ENCODE measurements at places on chromosomes 4 and X.

DNA sequence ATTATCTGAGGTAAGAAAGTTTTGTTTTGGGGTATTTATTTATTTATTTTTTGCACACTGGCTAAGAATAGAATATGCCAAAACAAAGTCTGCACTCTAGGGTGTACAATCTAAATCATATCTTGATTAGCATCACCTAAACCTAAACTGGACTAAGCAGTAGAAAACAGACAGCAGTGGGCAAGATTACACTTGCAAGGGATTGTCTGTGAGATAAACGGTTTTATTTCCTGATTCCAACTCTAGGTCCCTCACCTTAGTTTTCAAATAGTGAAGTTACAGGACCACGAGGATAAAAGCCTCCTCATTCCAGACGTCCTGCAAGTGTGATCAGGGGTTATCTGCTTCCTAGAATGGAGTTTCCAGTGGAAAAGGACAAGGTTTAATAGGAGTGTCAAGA lies 86.1 kb downstream of the SH3RF1 start:
- no peak for DNase-seq

GRCh38 chrX:154022108-154022507 lies 2.4 kb upstream of the IRAK1 start:
- no peak for DNase-seq

DNA sequence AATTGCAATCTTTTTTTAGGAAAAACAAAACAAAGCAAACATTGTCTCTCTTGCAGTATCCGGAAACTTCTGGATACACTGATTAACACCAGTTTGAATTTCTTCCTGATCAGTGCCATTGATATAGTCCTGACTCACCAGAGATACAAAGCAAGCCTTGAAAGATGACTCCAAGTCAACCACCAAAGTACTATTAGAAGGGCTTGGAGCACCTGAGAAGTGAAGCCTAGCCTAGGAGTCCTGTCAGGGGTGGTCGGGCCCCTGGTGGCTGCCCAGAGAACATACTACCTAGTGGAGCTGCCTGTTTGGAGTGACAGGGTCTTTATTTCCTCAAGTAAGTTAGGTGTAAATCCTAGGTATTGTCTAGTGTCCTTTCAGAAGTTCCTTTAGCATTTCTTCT lies 593.2 kb downstream of the ZNF674 start:
- no peak for DNase-seq

DNA sequence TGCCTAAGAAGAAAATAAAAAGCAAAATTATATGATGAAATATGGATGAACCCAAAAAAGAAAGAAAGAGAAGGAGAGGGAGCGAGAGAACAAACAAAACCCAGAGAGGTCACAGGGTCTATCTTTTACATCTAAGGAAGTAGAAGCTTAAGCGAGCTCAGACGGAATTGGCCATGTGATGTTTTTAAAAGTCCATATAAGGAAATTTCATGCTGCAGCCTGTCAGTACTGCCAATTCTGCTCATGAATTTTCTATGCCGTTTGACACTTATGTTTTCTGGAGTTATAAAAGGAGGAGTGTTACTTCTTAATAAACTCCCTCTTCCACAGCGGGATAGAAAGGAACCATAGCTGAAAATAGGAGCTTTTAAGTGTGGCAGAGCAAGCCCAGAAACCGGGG lies 32.9 kb upstream of the DCX start:
- DNase-seq = no peak

GRCh38 chr4:156547891-156548290 lies 423.7 kb downstream of the PDGFC start:
- no peak for DNase-seq

DNA sequence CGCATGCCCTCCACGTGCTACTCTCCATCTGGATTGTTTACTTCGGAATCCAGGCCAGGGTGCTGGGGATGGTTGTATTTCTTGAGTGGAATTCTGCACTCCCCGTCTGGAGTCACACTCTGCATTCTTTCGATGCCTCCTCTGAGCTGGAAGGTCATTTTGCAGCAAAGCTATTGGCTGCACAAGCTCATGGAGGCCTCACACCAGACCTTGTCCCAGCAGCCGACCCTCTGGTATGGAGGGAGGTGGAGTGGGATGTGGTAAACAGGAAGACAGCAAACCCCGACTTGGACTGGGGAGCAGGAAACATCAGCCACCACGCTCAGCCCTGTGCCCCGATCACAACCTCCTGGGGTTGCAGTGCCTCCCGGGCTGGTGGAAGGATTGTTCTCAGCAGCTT lies 225.3 kb upstream of the LNX1 start:
- DNase-seq = no peak

DNA sequence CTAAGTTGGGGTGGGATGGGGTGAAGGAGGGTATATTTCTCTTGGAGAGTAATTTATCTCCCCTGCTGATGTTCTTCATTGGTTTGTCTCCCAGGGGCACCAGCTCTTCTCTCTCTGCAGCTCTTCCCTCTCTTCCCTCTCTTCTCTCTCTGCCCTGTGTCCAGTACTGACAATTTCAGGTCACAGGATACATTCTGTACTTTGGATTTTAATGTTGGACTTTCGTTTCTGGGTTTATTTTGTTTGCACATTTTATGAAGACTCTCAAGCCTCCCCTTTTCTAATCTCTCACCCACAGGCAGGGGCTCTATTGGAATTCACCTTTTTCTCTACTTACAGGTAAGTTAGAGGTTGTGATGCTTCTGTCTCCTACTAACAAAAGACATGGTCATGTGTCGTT lies 165.5 kb downstream of the CPEB2 start:
- DNase-seq = no peak

DNA sequence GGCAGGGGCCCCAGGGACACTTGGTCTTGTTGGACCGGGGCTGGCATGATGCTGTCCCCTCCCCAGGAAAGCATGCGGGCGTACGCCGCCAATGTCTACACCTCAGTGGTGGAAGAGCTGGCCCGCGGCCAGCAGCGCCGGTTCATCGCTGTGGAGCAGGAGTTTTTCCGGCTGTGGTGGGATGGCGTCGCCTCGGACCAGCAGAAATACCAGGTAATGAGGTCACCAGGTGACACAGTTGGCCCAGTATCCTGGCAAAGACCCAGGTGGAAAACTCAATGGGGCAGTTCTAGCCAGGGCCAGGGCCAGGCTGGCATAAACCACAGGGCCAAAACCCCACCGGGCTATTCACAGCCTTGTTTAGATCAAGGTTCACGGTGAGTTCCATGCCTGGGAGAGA lies 1.5 kb downstream of the MAN2B2 start:
- no peak for DNase-seq

- DNase-seq = no peak
Observed at GRCh38 chr4:124947622-124948265, 235.2 kb upstream of the ANKRD50 start.

GRCh38 chrX:87924619-87925018 lies 407.0 kb downstream of the KLHL4 start:
- DNase-seq = no peak

DNA sequence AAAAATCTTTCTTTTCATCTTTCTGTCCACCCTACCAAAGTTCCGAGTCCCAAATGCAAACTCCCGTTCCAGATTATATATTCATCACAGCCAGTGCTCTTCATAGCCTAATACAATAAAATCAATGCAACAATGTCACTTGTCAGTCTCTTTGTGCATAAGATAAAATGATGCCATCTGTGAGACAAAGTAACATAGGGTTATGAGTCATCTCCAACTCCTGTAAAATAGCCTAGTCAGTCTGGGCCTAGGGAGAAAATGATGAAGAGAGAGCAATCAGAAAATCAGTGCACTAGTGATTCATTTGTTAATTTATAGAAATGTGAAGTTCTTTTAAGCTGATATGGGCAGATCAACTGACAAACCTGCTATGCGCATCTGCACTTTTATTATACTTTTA lies 689.1 kb upstream of the DIAPH2 start:
- DNase-seq = no peak

DNA sequence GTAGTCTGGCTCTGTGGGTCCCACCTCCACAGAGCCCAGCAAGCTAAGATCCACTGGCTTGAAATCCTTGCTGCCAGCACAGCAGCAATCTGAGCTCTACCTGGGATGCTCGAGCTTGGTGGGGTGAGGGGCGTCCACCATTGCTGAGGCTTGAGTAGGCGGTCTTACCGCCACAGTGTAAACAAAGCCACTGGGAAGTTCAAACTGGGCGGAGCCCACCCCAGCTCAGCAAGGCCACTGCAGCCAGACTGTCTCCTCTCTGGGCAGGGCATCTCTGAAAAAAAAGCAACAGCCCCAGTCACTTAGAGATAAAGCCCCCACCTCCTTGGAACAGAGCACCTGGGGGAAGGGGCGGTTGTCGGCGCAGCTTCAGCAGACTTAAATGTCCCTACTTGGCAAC lies 243.2 kb upstream of the POF1B start:
- DNase-seq = no peak

DNA sequence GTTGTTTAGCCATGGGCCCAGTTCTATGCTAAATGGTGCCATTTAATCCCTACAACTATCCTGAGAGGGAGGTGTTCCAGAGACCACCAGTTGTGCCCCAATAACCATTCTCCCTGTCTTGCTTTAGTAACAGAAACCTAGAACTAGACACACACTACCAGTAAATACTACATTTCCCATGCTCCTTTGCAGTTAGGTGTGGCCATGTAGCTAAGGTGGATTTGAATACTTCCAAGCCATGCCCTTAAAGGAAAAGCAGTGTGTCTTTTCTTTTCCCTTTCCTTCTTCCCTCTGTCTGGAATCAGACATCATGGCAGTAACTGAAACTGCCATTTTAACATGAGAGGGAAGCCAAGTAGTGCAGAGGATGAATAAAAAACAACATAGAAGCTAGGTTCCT lies 90.9 kb upstream of the TMEM33 start:
- DNase-seq = no peak

GRCh38 chr4:81606801-81607501 lies 135.2 kb upstream of the RASGEF1B start:
- DNase-seq = no peak

DNA sequence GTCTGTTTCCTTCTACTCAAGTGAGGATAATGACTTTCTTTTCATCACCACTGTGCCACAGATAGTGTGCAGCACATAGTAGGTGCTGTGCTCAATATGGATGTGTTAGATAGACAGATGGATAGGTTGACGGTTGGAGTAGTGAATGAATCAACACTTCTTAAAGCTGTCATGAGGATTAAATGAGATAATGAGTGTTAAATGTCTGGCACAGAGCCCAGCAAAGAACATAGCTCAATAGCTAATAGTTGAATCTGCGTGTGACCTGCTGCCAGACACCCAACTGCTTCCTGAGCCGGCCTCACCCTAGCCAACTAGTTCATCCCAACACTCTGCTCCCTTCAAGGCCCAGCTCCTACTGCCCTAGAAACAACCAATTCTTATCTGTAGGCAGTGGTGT lies 67.7 kb upstream of the PJA1 start:
- DNase-seq = no peak

GRCh38 chrX:153600032-153600373 lies 1.1 kb upstream of the CCNQ start:
- no peak for DNase-seq

DNA sequence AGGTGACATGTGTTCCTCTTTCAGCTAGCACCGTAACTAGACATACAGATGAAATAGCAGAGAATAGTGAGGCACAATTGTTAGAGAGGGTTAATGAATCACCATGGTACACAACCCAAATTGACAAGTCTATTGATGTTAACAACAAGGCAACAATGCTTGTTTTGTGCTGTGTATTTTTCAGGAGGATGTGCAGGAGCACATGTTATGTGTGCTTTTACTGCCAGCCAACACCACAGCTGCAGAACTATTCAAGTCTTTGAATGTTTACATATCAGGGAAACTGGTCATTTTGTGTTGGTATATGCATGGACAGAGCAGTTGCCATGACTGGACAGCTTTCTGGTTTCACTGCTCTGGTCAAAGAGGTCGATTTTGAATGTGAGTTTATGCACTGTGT lies 32.8 kb downstream of the STBD1 start:
- DNase-seq = no peak

DNA sequence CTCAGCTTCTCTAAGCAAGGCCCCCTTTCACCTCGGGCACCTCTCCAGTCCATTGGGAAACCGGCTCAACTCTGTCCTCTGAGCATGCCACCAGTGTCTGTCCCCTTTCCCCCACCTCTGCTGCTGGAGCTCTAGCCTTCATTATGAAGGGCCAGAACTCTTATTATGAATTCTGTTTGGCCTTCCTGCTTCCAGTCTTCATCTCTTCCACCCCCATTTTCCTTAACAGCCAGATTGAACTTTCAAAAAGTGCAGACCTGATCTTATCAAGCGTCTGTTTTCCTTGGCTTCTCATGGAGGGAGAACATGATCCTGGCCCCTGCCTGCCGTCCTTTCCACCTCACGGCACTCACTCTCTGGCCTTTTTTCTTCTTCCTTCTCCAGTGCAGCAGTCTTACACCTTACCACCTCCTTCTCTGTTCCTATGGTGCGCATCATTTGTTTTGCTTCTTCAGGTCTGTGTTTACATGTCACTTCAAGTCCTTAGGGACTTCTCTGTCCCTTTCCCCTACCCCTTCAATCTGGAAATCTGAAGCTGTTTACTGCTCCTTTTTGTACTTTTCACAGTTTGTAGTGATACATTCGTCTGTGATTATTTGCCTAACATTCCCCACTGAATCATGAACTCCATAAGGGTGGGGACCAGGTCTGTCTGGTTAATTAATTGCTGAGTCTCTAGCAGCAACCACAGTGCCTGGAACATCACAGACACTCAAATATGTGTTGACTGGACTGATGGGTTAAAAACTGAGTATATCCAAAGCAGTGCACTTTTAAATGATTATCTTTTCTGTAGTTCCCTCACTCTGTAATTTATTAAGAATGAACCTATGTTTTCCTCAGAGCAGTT lies 55.8 kb downstream of the FNIP2 start:
- no peak for DNase-seq

DNA sequence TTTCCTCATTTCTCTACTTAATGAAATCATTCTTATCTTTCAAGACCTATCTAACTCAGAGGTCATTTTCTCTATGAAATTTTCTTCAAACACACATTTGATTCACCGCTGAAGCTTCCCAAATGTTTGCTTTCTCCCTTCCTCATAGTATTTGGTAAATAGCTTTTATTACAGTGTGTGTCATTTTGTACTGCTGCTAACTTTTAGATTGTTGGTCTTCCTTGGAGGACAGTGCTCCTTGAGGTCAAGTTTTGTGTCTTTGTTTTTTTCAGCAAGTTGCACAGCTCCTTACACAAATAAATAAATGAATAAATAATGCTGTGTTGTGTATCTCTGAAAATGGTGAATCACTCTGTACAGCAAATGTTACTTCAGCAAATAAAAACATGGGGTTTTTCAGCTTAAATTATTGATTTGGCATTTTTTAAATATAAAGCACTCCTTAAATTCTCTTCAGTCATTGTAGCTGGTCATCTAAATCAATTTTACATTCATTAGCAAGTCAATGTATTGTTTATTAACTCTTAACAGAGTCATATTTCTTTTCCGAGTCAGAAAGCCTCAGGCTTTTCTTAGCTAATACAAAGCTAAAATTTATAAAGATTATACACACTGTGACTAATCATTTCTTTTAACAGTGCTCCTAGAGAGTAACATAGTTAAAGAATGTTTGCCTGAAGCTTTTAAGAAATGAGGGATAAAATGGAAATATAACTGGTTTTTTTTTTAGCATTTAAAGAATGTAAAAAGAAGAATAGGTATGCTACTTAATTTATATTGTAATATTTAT lies 30.1 kb upstream of the MAD2L1 start:
- DNase-seq = no peak

- DNase-seq = no peak
Observed at GRCh38 chr4:8205241-8205707, 6.2 kb downstream of the SH3TC1 start.

Data from 8988T (cell line).